Mesothelial cell of epicardium (in vitro differentiated cells): ENCODE measurements at places on chromosomes 3 and 15. TPM values are rescaled to one million over a fixed set of nuclear protein-coding genes. Genes with fewer than 3 reads are reported as not detected.

The PLA2G4E gene
- not detected in 3 replicates for total RNA-seq

The THUMPD3 gene
- 62.1 to 72.7 TPM (median 63.2 TPM) in 3 replicates for total RNA-seq

The AMIGO3 gene
- total RNA-seq, result 0.78 to 0.95 TPM in 2 of 3 replicates, not detected in the other

The HYAL1 gene
- 2.4 to 3.5 TPM (median 2.7 TPM) in 3 replicates for total RNA-seq

The XCR1 gene
- not detected in 3 replicates for total RNA-seq

The CYP8B1 gene
- not detected in 3 replicates for total RNA-seq

- no peak for DNase-seq
These were observed 19.8 kb upstream of the DCLK3 start for GRCh38 chr3:36784138-36784635.

- DNase-seq, result no peak
These were observed 129.9 kb upstream of the TGFBR2 start for GRCh38 chr3:30476368-30477084.

- DNase-seq, result no peak
These were observed 120.4 kb downstream of the LPP start for GRCh38 chr3:188274249-188274915.

- DNase-seq, result no peak
These were observed 77.8 kb downstream of the VGLL4 start for GRCh38 chr3:11565932-11566331.

DNA sequence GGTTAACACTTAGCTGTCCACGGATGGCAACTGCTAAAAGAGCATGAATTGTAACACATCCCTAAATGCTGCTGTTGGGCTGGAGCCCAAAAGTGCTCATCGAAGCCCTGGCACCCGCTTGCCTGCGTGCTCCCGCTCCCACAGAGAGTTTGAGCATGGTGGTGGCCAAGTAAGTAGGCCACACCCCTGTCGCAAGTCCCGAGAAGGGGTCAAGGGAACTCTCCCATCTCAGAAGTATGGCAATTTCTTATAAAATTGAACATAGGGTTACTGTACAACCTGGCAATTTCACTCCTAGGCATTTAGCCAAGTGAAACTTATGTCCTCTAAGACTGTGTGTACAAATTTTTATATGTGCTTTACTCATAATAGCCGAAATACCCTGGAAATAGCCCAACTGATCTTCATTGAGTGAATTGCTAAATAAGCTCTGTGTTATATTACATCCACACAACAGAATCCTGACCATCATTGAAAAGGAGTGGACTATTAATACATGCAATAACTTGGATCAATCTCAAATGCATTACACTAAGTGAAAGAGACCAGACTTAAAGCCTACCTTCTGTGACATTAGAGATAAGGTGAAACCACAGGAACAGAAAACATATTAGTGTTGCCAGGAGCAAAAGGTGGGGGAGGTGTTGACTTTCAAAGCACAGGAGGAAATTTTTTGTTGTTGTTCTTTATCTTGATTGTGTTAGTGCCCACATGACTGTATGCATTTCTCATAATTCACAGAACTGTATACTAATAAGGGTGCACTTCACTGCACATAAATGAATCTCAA is 1.5 kb upstream of the GCSAM start:
- no peak for DNase-seq

- DNase-seq, result no peak
These were observed 21.0 kb downstream of the SLCO2A1 start for GRCh38 chr3:134008630-134009156.

- DNase-seq, result no peak
These were observed 51.6 kb upstream of the SMAD6 start for GRCh38 chr15:66650433-66650832.
